ENCODE measurements at places on chromosomes 3 and 15. TPM values are rescaled to one million over a fixed set of nuclear protein-coding genes. Genes with fewer than 3 reads are reported as not detected.

SEMA7A gene
- total RNA-seq, result 0.93 TPM

TM6SF1 gene
- total RNA-seq, result 8.1 TPM

DNA sequence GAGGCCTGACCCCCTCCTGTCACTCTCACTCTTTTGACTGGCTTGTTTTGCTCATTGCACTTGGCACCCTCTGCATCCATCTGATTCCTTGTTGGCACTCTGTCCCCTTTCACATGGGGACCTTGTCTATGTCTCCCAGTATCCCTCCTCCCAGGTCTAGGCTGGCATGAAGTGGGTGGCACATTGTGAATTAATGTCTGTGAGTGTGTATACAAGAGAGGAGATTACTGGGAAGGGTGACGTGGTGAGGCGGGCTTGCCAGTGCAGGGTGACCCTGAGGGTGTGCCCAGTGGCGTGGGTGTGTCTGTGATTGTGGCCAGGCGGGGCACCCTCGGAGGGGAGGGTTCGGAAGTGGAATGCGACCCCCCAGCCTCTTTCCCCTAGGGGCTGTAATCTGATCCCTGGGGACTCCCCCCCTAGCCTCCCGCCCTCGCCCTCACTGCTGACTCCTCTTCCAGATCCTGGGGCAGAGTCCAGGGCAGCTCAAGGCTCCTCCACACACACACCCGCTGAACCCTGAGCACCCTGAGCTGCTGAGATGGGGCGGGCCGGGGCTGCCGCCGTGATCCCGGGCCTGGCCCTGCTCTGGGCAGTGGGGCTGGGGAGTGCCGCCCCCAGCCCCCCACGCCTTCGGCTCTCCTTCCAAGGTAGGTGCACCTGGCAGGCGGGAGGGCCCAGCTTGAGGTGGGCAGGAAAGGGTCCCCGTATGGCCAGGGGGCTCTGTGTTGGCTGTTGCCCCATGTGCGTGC, at the start of gene SEMA3B:
Gene SEMA3B (plus strand): TSS at position 445 of the 749 bp plus-strand sequence. CDS start 94 bp downstream, at position 539.
- peak; percentile 15 for ATAC-seq

MCCC1 gene
- 32.2 TPM for total RNA-seq

CCR2 gene
- 0.77 TPM for total RNA-seq

DOCK3 gene
- 10.0 TPM for total RNA-seq

SERPINI2 gene
- 0.94 TPM for total RNA-seq

DNA sequence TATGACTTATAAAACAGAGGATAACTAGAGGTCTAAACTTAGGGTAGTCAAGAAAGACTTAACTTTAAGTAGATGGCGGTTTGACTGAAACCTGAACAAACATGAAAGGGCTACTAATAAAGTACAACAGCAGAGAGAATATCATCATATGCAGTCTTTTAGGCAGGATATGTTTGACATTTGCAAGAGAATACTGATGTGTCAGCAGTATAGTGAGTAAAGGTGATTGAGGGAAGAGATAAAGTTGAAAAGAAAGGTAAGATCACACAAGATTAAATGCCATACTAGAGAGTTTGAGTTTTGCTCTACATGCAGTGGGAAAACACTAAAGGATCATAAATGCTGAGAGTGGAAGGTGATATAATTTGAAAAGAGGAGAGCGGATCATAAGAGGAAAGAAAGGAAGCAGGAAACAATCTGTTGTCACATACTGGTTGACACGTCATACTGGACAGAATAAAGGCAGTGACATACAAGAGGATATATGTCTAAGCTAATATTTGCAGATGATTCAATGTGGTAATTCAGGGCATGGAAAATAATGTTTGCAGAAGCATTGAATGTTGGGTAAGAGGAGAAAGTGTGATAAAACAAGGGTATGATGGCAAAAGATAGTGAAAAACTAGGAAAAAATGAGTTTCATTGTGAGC, 223.0 kb downstream of the EPHA6 start:
- no peak for ATAC-seq

- ATAC-seq, result no peak
These were observed 12.8 kb downstream of the PCSK6 start for GRCh38 chr15:101476756-101477155.

HEG1 gene
- 82.5 TPM for total RNA-seq

ZPLD1 gene
- 0.35 TPM for total RNA-seq

NMD3 gene
- total RNA-seq, result 47.1 TPM

Measured in gastroesophageal sphincter (tissue), 4 donors.